ENCODE measurements at places on chromosomes 7 and 10. TPM values are rescaled to one million over a fixed set of nuclear protein-coding genes. Genes with fewer than 3 reads are reported as not detected.
A peak's percentile ranks its signal among the peaks of the same experiment; 100 is the strongest.

CNNM1 gene
- 0.09 TPM for total RNA-seq

TBXAS1 gene
- total RNA-seq = 2.4 TPM

HTR7 gene
- total RNA-seq = 0.25 TPM

SGCE gene
- total RNA-seq = 77.4 TPM

GRCh38 chr10:86824151-86824550 is 67.7 kb downstream of the BMPR1A start:
- DNase-seq = no peak

DNA sequence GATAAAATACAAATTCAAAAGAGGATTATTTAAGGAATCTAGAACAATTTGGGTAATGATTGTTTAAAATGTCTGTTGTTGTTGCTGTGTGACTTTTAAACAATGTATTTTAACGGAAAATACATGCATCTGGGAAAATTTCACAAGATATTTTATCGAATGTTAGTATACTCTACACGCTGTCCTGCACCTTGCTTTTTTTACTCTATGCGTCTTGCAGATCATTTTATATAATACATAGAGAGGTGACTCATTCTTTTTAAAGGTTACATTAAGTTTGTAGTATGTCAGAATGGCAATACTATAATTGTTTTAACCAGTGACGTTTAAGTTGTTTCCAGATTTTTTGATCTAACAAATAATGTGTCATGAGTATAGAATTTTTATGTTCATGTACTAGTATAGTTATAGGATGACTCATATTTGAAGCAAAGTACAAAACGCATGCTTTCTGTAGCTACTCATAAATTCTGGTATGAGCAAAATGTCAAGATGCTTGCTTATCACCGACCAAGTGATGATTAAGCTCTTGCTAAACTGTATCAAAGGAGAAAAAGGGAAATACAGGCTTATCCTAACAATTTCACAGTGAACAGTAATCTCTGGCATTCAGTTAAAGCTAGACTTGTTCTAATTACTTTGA is 4.9 kb downstream of the DKK1 start:
- peak; percentile 97 for DNase-seq

- no peak for DNase-seq
Measured at GRCh38 chr10:94011296-94011695, 17.6 kb downstream of the PLCE1 start.

DNA sequence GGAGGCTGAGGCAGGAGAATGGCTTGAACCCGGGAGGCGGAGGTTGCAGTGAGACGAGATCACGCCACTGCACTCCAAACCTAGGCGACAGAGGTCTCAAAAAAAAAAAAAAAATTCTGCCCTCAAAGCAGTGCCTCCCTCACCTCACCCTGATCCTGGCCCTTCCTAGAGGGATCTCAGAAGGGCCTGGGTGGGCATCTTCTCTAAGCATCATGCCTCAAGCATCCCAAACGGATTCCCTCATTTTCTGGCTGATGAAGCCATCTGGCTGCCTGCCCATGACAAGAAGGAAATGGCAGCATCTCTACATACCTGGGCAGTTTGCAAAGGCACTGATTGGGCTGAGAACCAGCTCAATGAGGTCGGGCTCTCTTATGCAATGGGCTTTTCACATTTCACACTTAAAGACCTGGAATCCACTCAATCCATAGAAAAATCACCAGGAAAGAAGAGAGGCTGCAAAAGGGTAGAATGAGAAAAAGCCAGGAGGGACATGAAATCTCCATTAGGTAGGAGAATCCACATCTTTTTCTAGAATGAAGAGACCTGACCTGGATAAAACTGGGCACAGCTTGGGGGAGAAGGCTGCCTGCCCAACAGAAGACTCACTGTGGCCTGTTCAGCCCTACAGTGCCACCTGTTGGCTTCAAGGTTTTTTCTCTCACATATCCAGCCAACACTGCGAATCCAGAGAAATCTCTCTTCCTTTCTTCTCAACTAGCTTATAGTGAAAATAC is 48.1 kb downstream of the PDLIM1 start:
- DNase-seq = peak; percentile 75
